ENCODE measurements at places on chromosomes 2 and 18. TPM values are rescaled to one million over a fixed set of nuclear protein-coding genes. Genes with fewer than 3 reads are reported as not detected.

DNA sequence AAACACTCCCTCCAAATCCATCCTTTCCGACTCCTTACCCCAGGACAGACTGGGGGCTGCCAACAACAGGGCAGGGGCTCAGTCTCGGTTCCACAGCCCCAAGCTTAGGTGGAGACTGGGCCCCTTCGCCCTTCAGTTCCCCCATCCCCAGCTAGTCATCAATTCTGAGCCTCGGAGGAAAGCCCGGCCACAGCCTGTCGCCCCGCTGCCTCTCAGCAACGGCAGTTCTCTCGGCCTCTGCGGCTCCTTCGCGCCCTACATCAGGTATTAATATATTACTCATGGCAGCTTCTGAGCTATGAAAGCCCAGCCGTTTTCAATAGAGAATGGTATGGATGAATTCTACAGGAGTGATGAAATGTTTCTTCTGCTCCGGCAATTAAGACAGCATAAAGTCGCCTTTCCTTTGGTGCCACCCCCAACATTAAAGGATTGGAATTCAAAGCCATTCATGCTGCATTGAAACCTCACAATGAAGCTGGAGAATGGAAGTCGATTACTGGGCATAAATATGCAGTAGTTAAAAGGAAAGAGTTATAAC, 2.8 kb downstream of the HDAC4 start:
- DNase-seq = no peak

DNA sequence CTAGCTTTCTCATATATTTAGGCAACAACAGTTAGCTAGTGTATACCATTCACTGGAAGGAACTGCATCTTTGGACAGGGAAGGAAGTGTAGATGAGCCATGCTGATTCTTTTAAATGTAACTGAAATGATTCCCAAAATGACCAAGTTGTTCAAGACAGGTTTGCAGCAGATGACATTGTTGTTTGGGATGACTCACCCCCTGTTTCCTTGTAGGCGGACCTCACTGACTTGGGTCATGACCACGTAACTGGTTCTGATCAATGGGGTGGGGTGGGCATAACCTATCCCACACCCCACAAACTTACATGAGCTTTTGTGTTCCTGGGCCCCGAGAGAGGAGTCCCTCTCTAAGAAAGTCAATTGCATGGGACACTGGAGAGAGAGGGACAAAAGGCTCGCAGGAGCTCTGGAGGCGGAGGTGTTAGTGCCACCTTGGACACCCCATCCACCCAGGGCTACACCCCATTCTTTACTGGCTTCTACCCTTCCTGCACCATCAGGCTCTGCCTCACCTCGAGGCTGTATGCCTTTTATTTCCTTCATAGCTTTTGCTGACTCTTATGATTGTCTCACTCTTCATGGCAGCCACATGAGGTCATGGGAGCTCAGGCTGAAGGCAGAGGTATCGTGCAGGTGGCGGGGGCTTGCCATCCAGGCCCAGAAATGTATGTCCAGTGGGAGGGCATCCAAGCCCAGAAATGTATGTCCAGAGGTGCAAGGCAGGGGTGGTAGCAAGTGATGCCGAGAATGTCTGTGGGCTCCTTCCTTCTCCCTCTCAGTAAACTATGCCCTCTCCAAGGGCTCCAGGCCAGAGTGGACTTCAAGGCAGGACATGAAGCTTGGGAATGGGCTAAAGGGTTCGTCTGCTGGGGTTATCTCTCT, 108.0 kb downstream of the TWIST2 start:
- no peak for DNase-seq

DNA sequence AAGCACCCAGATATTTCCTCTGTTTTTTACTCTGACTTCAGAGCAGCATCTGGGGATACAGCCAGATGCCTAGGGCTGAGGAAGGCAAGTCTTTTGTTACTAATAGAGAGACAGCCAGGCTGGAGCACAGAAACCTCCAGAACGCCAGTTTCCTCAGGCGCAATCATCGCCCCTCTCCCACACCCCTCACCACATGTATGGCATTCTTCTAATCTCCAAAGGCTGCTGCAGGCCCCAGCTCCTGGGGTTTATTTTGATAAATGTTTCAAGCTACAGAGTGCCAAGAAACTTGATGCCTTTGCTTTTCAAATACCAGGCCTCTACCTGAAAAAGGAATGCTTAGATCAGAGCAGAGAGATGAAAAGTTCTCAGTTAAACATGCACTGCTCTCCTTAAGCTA, 283.6 kb downstream of the RBM43 start:
- no peak for DNase-seq

DNA sequence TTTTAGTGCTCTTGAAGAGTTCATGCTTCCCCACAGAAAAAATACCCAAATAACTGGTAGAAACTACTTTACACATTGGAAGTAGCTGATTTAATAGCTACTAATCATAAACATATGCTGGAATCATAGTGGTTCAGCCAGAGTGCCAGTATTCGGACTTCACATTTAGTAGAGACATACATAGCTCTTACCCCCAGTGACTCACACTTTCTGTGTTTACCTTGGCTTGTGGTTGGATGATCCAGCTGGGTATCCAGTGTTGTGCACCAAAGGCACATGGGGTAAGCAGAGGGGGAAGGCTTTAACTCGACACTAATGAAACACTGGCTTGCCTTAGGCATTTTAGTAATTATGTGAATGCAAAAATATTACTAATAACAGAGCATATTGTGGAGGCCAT, 18.1 kb downstream of the ARHGAP28 start:
- no peak for DNase-seq

GRCh38 chr2:229071292-229071976, 199.7 kb downstream of the PID1 start:
- no peak for DNase-seq

Gene PDE11A
- 0.23 TPM for total RNA-seq

Gene SLC19A3
- total RNA-seq = 0.54 TPM

Gene TXNDC9
- 30.7 TPM for total RNA-seq
